ENCODE measurements at places on chromosomes 12 and 14. TPM values are rescaled to one million over a fixed set of nuclear protein-coding genes. Genes with fewer than 3 reads are reported as not detected.
A peak's percentile ranks its signal among the peaks of the same experiment; 100 is the strongest.

PRH2 gene
- total RNA-seq, result not detected

OTOGL gene
- total RNA-seq, result 0.50 TPM

LTB4R2 gene
- total RNA-seq, result 3.1 TPM

GRIP1 gene
- total RNA-seq, result 3.5 TPM

PRR13 gene
- total RNA-seq, result 80.1 TPM

SLC10A1 gene
- not detected for total RNA-seq

LRP1 gene
- total RNA-seq, result 33.3 TPM

PYM1 gene
- total RNA-seq, result 25.1 TPM

DNA sequence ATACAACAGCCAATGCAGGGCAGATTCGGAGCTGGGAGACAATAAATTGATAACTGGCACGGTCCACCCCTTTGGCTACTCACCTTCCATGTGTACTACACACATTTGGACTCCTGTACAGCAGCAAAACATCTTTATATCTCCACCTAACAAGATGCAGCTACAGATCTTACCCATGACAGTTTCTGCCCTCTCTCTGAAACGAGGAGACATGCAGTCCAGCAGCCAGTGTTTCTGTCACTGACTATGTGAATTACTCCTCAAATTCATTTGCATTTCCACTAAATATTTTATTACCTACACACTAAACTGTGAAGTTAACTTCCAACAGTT, 58.7 kb upstream of the BEGAIN start:
- H3K27ac ChIP-seq, result no peak overlapping the region
- H3K36me3 ChIP-seq, result no peaks in the 10 kb centered on the region
- no peak overlapping the region for H3K4me3 ChIP-seq
- DNase-seq, result no peak

- H3K36me3 ChIP-seq, result no peaks in the 10 kb centered on the region
- no peak overlapping the region for H3K4me3 ChIP-seq
- peaks cover 6% of the 10 kb centered on the region for H3K4me1 ChIP-seq
Measured at GRCh38 chr14:64845878-64846277, 33.8 kb downstream of the SPTB start.

DNA sequence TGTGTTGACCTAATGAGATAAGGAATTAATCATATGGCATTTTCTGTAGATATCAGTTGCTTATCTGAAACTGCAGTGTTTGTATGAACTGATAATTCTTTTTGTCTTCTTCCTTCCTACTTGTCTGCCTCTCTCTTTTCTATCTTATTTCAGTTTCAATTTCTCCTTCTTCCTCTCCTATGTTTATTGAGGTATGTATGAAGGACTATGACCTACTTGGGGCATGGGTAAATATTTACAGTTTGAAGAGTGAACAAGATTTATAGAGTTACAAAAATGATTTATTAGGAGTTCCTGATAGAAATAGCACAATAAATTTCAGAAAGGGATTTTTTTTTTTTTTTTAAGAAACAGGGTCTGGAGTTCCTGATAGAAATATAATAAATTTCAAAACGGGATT, 88.7 kb upstream of the MUCL1 start:
- H3K36me3 ChIP-seq, result no peaks in the 10 kb centered on the region
- H3K4me3 ChIP-seq, result no peak overlapping the region
- no peak overlapping the region for H3K27ac ChIP-seq
- no peaks in the 10 kb centered on the region for H3K4me1 ChIP-seq
- no peak for DNase-seq

DNA sequence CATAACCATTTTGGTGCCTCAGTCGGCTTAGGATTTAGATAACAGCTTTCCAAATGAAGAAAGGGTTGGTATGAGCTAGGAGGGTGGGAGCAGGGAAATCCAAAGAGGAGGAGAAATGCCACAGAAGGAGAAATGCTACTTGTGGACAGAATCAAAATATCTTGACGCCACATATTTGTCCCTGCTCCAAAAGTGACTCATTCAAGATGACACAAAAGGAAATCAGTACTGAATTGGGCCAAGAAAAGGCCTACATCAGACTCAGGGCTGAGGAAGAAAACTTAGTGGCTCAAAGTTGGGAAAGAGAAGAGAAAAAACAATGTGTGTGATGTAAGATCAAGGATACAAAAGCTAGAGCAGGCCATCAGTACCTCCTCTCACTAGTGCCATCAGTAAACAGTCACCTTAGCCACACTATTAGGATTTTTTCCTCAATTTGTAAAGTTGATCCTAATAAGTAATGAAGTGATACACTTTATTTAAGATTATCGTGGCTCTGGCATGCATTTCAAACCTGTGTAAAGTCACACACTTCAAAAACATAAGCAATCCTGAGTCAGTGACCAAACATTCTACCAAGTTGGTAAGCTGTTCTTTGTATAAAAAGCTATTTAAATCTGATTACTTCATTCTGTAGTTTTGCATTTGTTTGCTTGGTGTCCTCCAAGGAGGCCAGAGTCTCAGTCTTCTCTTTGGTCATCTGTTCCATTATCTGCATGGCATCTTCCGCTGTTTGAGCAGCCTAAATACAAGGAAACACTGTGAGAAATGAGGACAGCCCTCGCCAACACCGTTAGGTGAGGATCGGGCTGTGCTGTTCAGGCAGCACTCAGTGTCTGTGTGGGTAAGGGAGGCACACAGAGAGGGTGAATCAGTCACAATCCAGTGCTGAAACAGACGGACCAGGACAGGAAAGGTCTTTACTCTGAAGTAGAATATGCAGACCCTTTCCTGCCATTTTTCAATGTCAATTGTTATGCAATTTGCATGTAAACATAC, 52.6 kb upstream of the VPS33A start:
- H3K27ac ChIP-seq, result peak overlapping the region; percentile 93
- DNase-seq, result peak; percentile 56
- no peaks in the 10 kb centered on the region for H3K27me3 ChIP-seq
- no peak overlapping the region for H3K4me3 ChIP-seq

GRCh38 chr12:105240228-105240627, 4.3 kb upstream of the APPL2 start:
- H3K27ac ChIP-seq, result no peak overlapping the region
- DNase-seq, result no peak
- peaks cover 7% of the 10 kb centered on the region for H3K36me3 ChIP-seq
- no peaks in the 10 kb centered on the region for H3K27me3 ChIP-seq
- no peak overlapping the region for H3K4me3 ChIP-seq

DNA sequence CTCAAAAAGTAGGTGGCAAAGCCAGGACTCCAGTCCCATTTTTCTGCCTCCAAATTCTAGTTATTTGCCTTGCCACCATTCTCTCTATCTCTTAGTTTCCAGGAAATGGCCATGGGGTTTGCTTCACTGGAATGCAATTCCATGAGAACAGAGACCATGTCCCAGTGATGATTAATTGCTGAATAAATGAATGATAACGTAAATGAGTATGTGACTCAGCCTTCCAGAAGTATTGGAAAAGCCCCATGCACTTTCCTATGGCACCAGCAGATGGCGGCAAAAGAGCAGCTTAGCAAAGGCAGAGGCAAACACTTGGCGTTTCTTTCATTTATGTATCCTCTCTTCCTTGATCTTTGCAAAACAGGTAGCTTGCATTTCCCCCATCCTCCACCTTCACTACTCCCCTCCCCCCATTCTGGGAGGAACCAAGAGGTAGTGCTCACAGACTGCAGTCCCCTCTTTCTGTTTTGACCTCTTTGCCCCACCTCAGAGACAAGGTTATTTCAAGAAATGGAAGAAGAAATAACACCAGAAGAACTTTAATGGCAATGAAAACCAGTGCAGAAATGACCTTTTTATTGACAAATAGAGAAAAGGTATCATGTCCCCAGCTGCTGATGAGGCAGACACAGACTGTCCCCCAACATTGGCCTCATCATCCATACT, 21.3 kb downstream of the TBX3 start:
- no peaks in the 10 kb centered on the region for H3K36me3 ChIP-seq
- no peak overlapping the region for H3K4me3 ChIP-seq
- no peak overlapping the region for H3K27ac ChIP-seq
- peaks cover 10% of the 10 kb centered on the region for H3K4me1 ChIP-seq

- peaks cover 17% of the 10 kb centered on the region for H3K4me1 ChIP-seq
- H3K4me3 ChIP-seq, result peak overlapping the region; percentile 93
- peak; percentile 36 for DNase-seq
- H3K27ac ChIP-seq, result peak overlapping the region; percentile 91
- no peaks in the 10 kb centered on the region for H3K27me3 ChIP-seq
- peaks cover 5% of the 10 kb centered on the region for H3K36me3 ChIP-seq
Measured at GRCh38 chr12:96397756-96398423, 2.3 kb downstream of the CDK17 start.

- peaks cover 19% of the 10 kb centered on the region for H3K4me1 ChIP-seq
- no peaks in the 10 kb centered on the region for H3K36me3 ChIP-seq
- no peak for DNase-seq
- no peak overlapping the region for H3K27ac ChIP-seq
- no peak overlapping the region for H3K4me3 ChIP-seq
Measured at GRCh38 chr12:127780881-127781280, 486.1 kb upstream of the TMEM132C start.

DNA sequence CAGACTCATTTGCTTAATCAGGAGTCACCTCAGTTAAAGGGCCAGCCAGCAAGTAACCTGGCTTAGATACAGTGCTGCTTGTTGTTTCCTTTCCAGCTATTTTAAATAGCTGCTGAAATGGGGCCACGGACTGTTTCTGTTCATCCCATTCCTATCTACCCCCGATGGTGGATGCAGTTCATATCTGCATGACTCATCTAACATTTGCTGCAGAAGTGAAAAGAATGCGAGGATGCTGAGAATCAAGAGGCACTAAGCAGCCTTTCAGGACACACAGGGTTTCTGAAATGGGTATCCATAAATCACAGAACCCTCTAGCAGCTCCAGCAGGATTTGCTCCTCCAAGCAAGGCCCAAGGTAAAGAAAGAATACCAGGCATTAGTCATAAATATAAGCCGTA, 60.2 kb upstream of the RTRAF start:
- no peaks in the 10 kb centered on the region for H3K36me3 ChIP-seq
- no peak overlapping the region for H3K4me3 ChIP-seq
- no peaks in the 10 kb centered on the region for H3K27me3 ChIP-seq
- DNase-seq, result no peak
- no peak overlapping the region for H3K27ac ChIP-seq
- no peaks in the 10 kb centered on the region for H3K4me1 ChIP-seq

DNA sequence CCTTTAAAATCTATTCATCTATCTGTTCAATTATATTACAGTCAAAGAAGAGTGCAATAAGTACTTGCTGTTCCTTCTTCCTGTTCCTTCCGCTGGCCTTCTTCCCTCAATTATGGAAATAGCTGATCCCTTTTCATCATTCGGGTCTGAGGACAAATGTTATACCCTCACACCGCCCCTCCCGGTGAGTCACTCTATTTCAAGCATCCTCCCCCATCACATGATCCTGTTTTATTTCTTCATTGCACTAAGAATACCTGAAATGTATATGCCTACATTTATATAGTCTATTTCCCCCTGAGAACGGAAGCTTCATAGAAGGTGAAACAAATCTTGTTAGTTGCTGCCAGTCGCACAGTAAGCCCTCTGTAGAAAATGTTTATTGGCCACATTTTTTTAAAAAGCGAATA, 2.5 kb downstream of the SLC38A1 start:
- peaks cover 37% of the 10 kb centered on the region for H3K4me1 ChIP-seq
- H3K36me3 ChIP-seq, result no peaks in the 10 kb centered on the region
- no peaks in the 10 kb centered on the region for H3K27me3 ChIP-seq
- no peak overlapping the region for H3K27ac ChIP-seq
- DNase-seq, result no peak

- peaks cover 53% of the 10 kb centered on the region for H3K4me1 ChIP-seq
- no peaks in the 10 kb centered on the region for H3K36me3 ChIP-seq
- DNase-seq, result no peak
- H3K27ac ChIP-seq, result peak overlapping the region; percentile 34
- no peaks in the 10 kb centered on the region for H3K27me3 ChIP-seq
Measured at GRCh38 chr14:76491172-76491930, 115.4 kb downstream of the ESRRB start.

DNA sequence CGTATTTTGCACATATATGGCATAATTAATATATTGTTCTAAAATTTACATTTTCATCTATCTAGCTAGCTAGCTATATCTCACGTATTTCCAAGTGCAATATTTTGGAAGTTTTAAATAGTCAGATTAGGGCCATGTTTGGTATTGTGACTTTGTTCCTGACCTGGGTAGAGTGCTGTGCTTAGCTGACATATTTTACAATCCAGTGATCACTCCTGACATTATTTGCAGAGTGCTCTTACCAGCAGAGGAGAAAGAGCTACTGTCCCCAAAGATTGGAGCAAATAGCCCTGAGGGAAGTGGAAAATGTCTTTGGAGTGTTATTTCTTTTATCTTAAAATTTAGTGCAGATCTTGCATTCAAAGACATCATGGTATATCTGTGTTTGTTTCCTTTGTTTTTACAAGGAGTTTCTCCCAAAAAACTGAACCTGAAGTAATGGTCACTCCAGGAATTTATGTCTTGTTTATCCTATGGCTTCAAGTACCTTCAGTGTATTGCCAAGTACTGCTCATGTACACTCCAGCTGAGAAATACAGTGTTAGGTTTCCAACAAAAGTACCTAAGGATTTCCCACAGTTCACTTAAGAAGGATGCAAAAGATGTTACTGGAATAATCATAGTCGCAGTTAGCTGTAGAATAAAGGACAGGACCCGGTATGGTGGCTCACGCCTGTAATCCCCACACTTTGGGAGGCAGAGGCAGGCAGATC, 49.4 kb upstream of the PSMA6 start:
- no peaks in the 10 kb centered on the region for H3K4me1 ChIP-seq
- no peak overlapping the region for H3K4me3 ChIP-seq
- no peak overlapping the region for H3K27ac ChIP-seq
- H3K36me3 ChIP-seq, result no peaks in the 10 kb centered on the region

- peaks cover 14% of the 10 kb centered on the region for H3K4me1 ChIP-seq
- no peak overlapping the region for H3K27ac ChIP-seq
- H3K4me3 ChIP-seq, result no peak overlapping the region
- H3K27me3 ChIP-seq, result no peaks in the 10 kb centered on the region
- H3K36me3 ChIP-seq, result no peaks in the 10 kb centered on the region
- no peak for DNase-seq
Measured at GRCh38 chr14:96895658-96896271, 98.6 kb downstream of the VRK1 start.

DNA sequence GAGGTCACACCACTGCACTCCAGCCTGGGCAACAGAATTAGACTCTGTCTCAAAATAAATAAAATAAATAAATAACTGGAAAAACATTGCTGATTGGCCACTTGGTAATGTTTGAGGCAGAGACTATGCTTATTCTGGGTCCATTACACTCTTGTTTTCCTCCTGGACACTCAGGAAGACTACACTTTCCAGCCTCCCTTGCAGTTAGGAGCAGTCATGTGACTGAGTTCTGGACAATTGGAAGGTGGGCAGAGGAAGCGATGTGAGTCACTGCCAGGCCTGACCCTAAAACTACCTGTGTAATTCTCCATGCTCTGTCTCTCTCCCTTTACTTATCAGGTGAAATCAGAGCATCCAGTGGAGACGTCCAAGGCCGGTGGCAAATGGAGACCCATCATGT, 74.4 kb downstream of the VCPKMT start:
- no peaks in the 10 kb centered on the region for H3K36me3 ChIP-seq
- no peak for DNase-seq
- H3K4me1 ChIP-seq, result peaks cover 50% of the 10 kb centered on the region
- no peak overlapping the region for H3K27ac ChIP-seq
- no peaks in the 10 kb centered on the region for H3K27me3 ChIP-seq
